Fibroblast of skin of scalp (primary cell): ENCODE measurements at places on chromosomes 13 and 19.

GRCh38 chr13:114296902-114297301, 15.5 kb downstream of the UPF3A start:
- no peak for DNase-seq

DNA sequence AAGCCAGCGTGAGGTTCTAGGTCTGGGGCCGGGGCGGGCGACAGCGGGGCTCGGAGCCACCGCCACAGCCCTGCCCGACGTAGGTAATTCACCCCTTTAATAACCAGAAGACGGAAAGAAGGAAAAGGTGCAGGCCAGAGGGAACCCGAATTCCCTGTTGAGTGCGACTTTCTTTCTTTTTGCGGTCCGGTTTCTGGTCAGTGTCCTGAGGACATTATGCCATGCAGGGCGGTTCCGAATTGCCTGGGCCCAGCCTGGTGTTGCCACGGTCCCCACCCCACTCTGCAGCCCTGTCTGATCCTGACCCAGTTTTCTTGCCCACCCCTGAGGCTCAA, 18.4 kb upstream of the TFDP1 start:
- no peak for DNase-seq

- DNase-seq: no peak
These were observed 5.9 kb downstream of the TTYH1 start for GRCh38 chr19:54421169-54421516.

DNA sequence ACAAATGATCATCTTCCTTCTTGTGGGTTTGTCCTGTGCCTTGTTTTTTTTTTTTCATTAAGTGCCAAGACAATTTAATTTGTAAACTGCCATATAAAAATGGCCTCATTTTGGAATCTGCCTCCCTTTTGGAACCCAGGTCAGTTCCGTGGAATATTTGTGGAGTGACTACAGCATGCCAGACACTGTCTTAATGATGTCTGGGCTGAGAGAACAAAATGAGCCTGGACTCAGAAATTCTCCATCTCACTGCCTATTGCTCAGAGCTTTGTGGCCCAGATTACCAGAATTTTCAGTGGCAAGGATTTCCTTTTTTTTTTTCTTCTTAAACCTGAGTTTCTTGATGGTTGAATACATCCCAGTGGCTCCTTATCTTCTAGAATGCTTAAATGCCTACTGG, 340.6 kb downstream of the ENOX1 start:
- DNase-seq: no peak

DNA sequence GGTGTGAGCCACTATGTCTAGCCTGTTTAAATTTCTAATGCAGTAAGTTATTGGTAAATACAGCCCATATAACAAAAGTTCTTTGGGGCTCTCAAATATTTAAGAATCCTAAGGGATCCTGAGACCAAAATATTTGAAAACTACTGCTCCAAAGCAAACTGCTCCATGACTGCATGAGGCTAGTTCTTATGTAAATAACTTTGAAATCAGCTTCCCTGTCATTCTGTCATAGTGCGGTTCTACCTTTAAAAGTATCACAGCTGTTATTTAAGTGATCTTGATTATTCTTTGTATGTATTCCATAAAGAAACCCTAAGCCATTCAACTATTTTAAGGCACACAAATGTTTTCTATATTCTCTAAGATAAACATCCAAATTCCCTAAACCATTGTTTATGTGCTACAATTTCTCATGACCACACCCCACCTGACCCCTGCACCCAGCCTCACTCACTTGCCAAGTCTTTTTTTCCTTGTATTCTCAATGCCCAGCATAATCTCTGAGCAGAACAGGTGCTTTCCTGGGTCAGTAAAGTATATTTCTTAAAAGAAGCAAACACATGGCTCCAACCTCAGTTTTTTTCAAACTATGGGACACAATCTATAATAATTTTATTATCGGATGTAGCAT, 146.6 kb downstream of the RNF17 start:
- DNase-seq: no peak

DNA sequence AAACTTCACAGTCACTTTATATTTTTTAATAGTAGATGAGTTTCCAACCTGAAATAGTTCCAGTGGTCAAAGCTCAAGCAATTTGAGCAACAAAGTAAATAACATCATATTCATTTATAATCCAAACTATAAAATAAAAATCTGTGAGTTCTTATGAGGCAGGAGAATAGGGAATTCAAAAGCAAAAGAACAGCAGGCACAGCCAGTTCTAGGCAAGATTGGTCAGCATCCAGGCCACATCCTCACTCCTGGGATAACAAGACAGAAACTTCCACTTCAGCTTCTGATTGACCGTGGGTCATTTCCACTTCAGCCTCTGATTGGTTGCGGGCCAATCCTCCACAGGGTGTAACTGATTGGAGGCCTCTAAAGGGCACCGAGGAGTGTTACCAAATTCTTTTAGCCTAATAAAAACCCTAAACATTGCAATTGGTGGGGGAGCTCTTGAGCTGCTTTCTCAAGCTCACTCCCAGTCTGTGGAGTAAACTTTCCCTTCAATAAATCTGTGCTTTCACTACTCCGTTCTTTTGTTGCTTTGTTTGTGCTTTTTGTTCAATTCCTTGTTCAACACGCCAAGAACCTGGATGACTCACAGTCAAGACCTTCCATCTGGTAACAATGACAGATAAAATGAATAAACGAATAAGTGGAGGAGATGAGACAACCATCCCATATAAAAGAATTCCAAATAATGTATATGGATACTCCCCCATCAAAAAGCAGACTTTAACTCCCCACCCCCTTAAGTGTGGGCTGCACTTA, 42.6 kb upstream of the AMER2 start:
- no peak for DNase-seq

DNA sequence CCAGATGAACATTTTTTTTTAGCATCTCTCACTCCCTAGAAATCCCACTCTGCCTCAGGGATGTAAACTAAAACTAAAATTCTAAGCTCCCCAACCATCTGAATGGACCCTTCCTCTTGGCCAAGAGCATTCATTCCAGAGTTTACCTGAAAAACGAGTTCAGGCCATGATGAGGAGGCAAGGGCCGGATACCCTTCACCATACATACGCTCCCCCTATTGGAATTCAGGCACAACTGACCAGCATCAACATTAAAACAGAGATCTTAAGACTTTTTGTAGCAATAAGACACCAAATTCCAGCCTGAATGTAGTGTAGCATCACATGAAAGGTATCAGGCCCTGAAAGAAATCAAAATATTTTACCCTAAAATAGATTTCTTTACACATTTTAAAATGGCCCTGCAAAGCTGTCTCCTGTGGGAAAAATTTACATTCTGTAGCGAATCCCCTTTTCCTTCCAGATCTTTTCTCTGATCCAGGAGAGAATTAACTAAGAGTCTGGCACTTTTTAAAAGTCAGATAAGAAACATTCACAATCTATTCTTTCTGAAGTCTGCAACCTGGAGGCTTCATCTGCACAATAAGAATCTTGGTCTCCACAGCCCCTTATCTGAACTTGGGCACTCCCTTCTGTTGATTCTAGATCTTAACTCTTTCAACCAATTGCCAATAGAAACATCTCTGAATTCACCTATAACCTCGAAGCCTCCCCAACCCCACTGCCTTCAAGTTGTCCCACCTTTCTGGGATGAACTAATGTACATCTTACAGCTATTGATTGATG, 888.5 kb downstream of the UQCRFS1 start:
- no peak for DNase-seq

DNA sequence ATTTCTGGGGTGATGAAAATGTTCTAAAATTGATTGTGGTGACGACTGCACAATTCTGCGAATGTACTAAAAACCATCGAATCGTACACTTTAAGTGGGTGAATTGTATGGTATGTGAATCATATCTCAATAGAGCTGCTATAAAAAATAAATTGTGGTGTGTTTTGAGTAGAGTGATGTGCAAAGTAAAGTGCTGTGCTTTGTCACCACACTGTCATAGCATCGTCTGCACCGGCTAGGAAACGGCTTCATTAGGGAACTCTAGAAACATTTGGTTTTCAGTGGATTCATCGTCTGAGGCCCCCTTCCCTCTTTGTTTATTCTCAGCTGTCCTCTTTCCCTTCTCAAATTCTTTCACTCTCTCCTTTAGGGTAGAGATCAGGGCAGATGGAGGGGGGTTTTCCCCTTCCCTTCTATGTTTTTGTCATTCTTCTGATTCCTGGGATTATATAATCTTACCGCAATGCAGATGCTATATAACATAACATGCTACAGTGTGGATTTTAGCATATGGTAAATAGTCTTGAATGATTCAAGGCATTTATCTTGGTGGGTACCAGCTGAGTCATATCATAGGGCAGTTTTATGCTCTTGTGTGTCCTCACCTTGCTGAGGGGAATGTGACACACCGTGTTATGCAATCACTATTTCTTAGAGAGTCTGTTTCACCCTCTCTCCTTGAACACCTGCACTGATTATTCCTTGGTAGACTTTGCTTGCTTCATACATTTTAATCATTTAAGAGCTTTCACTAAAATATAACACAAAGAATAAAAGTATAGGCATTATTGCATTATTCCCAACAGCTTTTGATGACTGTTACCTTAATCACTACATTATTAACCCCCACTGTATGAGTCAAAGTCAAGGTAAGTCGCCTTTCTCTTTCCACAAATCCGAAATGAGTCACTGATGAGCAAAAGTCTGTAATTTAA, 239.4 kb downstream of the DCLK1 start:
- peak; percentile 59 for DNase-seq

GRCh38 chr13:113124211-113124970, 1.8 kb downstream of the F10 start:
- no peak for DNase-seq

- DNase-seq: peak; percentile 64
These were observed 22.6 kb downstream of the SMIM24 start for GRCh38 chr19:3457528-3458228.

DNA sequence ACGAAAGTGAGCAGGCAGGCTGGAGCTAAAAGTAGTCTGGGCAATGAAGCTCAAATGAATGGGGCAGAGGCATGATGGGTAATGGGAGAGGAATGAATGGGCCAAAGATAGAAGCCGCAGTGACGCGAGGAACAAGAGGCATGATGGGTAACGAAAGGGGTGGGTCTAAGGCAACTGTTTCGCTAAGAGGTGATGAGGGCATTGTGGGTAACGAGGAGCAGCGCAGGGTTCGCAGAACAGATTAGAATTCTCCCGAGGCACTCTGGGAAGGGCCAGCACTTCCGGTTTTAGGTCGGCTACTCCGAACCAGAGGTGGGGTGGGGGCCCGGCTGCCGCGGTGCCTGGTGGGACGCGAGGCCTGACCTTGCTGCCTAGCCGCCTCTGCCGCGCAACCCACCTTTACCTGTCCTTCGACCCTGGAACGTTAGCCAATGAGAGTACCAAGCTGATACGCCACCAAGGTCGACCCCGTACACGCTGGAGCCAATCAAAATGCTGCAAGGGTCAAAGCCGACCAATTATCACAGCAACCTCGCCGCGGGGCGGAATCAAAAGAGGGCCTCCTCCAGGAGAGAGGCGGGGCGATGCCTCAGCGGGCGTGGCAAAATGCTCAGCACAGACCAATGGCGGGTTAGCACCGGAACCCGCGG, 563 bp upstream of the TOMM40 start:
- DNase-seq: peak; percentile 100

DNA sequence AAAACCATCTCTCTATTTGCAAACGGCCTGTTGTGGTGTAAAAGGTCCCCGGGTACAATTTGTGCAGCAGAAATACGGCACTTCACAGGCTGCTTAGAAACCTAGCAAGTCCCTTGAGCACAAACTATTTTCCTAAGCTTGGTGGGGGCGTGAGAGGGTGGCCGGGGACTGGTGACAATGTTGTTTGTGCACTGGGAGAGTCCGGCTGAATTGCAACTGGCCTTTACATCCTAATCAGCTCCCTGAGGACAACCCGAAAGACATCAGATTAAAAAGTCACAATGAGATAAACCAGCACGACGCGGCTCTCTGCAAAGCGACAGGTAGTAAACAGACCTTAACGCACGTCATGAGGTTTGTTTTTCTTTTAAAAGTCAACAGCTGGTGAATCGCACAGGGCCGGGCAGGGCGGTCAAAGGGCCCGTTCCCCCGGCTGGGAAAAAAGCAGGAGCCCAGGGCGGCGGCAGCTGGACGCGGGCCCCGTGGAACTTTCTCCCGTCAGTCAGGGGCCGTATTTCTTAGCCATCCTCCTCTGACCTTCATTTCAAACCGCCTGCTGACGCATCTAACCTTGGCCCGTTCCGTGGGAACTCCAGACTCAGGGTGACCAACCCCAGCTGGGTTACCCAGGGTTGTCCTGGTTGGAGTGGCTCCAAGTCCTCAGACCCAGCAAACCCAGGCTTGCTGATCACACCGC, 112.3 kb downstream of the GADD45B start:
- no peak for DNase-seq

DNA sequence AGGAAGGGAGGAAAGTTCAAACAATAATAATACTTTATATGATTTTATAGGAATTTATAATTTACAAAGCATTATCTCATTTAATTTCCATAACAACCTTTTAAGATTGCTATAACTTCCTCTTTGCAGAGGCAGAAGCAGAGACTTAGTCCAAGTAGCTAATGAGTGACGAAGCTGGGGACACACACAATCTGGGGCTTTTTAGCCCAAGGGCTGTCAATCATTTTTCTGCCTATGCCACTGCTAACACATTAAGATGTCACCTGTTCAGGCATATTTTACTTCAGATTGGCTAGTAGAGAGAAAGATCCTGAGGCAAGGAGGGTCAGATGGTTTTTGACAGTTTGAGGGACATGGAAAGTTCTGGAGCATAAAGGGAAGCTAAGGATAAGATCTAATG, 12.6 kb downstream of the SCEL start:
- no peak for DNase-seq

DNA sequence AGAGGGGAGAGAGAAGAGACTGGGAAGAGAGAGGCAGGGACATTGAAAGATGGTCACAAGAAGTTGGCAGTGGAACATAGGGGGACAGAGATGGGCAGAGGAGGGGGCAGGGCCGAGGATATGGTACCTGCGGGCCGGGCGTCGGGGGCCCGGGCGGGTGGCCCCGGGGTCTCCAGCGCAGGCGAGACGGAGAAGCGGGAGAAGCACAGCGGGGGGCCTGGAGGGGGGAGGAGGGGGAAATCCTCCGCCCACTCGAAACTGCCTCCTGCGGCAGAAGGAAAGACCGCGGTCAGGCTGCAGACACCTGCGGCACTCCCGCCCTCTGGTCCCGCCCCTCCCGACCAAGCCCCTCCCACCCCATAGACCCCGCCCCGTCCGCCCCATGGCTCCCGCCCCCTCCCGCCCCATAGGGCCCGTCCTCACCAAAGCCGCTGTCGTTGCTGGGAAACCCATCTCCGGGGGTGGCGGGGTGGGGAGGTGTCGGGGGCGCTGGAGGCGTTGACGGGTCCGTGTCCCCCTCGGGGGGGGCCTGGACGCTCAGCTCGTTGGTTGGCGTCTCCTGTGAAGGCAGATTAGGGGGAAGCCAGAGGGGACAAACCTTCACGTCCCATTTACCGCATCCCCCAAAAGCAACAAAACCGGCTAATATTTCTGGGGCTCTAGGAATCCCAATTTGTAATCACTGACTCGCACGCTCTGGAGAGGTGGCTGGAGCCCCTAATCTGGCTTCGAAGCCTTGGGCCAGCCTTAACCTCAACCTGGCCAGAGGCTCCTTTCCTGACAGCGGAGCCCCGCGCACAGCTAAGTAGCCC, 20.4 kb downstream of the LMTK3 start:
- DNase-seq: peak; percentile 23
